Activated gamma-delta T cell treated with anti-CD3 and anti-CD28 coated beads, Interleukin-2, amount 50 U/mL, for 16 hours (primary cell): ENCODE measurements at places on chromosomes 11 and 22.

DNA sequence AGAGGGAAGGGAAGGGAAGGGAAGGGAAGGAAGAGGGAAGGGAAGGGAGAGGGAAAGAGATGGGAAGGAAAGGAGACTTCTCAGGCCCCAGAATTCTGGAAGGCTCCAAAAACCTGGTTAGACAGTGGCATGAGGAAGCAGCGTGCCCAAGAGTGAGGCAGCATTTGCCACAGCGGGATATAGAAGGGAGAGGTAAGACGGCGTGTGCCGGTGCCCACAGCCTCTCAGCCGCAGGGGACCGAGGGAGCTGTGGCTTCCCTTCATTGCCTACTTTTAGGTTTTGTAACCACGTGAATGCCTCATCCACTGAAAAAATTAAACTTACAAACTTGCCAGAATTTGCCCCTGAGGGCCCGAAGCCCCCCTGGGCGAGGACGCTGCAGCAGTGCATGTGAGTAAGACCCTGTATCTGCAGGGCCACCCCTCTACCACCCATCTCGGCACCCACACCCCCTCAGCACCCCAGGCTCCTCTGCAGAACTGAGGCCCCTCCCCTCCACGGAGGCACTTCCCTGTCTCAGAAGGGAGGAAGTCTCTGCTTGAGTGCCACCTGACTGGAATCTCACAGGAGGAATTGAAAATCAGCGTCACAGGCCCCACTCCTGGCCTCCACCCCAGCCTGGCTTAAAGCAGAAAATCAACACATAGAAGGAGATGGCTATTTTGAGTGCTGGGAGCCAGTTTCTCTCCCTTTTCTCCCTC, 58.1 kb downstream of the LINC01488 start:
- no peak for DNase-seq

GRCh38 chr11:119880873-119881272, 151.9 kb upstream of the NECTIN1 start:
- DNase-seq: no peak

- no peak for DNase-seq
These were observed 393.8 kb upstream of the SYN3 start for GRCh38 chr22:33451866-33452469.

GRCh38 chr22:50083462-50084079, 1.7 kb downstream of the MLC1 start:
- no peak for DNase-seq

DNA sequence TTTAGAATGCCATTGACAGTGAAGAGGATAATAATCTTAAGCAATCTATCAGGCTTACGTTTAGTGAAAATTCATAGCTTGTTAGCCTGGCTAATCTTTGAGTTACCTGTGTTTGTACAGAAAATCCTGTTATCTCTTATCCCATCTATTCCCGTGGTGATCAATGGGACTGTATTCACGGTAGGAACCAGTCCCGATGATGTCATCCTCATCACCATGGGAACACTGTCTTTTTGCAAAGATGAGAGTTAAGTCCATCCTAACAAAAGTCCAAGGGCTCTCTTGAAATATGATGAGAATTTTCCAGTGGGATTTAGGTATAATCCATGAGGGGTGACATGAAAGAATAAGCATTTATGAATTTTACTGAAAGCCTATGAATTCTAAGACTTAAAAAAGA, 762.2 kb downstream of the ETS1 start:
- no peak for DNase-seq

DNA sequence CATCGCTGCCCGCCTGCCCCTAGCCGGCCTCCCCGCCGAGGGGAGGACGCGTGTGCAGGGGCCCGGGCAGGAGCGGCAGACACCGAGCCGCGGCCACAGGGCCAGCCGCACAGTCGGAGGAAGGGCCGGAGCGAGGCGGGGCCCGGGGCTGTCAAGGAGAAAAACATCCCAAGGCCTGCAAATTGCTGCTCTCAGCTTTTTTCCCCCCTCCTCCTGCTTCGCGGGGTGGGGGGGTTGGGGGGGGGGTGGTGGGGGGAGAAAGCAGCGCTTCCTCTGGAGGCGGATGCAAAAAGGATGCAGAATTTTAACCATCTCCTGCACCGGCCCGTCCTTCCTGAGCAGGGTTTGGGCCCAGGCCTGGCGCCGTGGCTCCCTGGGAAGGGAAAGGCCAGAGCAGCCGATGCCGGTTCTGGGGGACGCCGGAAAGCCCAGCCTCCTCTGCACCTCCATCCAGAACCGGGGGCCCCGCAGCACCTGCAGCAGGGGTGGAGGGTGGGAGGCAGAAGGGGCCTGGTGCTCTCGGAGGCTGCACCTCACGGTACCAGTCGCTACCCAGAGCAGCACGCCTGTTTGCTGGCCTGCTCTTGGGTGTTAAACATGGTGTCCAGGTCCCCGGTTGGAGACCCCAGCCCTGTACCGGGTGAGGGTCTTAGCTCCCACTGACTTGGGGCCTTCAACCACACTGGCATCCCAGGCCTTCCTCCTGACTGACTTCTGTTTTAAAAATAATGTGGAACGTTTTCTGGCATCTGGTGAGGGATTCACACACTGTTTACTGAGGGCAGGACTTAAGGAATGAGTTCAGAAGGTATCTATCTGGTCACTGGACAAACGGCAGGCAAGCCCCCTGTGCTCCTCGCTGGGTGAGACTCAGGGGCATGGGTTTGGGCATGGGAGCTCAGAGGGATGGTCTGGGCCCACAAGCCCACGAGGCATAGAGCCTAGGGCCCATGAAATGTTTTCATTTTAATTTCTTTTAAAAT, 77.4 kb upstream of the WNT7B start:
- no peak for DNase-seq

GRCh38 chr11:17272801-17273200, 3.7 kb upstream of the NUCB2 start:
- DNase-seq: no peak

GRCh38 chr11:32420937-32421901, 14.1 kb downstream of the WT1 start:
- no peak for DNase-seq

DNA sequence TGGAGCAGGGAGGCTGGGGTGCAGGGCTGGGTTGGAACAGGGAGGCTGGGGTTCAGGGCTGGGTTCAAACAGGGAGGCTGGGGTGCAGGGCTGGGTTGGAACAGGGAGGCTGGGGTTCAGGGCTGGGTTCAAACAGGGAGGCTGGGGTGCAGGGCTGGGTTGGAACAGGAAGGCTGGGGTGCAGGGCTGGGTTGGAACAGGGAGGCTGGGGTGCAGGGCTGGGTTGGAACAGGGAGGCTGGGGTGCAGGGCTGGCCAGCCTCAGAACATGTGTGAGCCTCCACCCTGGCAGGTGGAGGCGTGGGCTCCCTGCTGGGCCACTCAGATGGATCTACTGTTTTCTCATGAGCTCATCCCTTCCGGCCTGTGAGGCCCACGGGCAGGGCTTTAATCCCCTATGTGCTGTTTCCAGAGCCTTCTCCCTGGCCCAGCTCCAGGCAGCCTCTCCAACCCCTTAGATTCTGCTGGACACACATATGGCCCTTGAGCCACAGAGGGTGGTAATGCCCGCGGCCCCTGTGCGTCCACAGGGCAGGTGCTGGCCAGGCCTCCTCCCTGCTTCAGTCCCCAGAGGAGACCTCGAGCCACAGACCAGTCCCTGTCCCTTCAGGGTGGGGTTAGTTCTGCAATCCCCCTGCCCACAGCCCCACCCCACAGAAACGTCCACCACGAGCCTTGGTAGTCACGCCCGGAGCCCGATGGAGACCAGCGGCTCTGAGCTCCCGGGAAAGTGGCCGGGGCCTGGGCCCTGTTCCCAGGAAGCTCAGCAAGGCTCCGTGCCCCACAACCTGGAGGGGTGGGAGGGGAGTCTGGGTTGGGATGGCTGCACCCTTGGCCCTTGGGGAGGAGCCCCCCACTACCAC, 197.9 kb downstream of the BRD1 start:
- DNase-seq: no peak

DNA sequence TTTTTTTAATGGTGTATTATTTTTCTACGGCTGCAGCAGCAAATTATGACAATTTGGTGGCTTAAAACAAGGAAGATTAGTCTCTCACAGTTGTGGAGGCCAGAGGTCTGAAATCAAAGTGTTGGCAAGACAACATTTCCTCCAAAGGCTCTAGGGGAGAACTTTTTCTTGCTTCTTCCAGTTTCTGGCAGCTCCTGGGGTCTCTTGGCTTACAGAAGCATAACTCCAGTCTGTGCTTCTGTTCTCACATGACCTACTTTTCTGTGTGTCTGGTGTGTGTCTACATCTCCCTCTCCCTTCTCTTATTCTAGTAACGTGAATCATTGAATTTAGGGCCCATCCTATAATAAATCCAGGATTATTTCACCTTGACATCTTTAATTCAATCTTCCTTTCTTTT, 551.9 kb upstream of the LUZP2 start:
- DNase-seq: no peak

DNA sequence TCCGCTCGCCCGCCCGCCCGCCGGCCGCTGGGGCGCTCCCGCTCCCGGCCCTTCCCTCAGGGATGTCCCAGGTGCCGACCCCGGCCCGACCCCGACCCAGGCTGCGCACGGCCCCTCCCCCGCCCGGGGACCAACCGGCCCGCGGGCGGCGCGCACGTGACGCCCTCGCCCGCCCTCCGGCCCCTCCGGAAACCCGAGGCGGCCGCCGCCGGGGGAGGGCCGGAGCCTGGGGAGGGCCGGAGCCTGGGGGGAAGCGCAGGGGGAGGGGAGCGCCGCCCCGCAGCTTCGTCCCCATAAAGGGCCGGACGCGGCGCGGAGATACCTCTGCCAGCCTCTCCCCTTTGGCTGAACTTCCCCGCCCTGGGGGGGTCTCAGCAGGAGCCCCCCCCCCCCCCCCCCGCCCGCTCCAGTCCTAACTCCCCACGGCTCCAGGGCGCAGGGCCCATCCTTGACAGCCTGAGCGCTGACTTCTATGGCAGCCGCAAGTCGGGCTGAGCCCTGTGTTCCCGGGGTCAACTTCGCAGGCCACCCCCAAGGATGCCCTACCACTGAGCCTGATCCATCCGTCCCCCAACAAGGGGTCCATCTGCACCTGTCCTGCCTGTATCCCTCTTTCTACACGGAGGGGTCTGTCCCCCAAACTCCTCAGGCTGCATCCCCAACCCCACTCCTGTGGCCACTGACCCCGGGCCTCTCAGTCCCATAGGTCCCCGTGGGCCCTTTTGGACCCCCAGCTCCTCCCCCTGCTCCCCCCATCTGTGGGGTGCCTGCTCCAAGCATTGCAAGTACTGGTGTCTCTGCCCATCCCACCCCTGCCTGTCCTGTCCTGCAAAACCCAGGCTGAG, at the start of gene MAPK12:
Gene MAPK12, minus strand, starts transcription at position 69 of the 845 bp plus-strand sequence. CDS start 174 bp downstream, outside the sequence.
- DNase-seq: no peak

DNA sequence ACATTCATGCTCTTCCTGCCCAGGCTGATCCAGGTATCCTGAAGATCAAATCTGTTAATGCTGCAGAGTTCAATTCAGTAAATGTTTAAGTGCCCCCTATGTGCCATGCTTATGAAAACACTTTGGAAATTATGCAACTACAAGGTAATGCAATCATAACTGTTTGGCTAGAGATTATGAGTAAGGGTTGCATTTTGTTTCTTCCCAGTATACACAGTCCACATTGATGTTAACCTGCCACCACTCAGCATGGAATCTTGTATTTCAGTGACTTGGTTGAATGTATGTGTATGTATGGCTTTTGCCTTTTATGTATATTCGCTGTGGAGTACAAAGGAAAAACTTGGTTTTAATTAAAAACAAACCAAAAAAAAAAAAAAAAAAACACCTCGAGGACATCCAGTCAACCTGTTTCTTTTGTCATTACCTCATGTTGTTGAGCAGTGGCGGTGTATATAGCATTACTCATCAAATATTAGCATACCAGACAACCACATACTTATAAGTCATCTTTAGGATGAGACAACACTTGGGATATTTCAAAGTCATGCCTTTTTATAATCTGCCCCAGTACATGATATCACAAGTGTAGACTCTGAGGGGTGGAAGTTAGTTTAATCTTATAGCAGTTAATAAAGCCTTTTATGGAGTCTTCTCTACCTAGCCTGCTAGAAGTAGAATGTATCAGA, 86.1 kb upstream of the HORMAD2 start:
- DNase-seq: no peak

DNA sequence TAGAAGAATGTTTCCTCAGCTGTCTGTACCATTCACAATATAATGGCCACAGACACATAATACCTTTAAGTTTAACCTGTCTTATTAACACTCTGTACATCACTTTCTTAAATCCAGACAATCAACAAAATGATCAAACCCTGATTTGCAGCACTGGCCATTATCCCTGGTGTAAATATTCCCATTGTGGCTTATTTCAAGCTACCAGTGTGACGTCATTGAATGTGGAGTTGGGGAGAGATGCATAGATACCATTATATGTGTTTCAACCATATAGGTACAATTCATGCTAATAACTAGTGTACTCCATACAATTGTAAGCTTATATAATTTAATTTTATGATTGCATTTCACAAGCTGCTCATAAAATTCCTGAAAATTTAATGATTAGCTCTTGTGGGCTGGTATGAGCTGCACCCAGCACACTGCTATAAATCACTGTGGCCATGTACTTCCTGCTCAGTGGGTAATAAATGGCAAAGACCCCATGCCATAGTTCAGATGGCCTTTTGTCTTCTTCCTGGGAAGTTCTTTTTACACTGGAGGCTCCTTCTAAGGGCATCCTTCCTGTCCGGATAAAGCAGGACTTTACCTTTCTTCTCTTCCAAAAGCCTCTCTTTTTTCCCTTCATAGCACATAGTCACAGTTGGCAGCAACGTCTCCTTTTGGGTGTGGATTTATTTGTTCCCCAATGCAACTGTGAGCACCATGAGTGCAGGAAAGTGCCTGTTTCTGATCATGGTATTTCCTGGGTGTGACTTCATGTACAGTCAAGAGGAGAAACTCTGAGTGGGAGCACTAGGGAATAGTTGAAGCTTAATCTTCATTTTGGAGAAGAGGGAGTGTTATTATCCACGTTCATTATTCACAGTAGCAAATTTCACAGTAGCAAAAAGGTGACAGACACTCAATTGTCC, 87.8 kb downstream of the MIAT start:
- DNase-seq: no peak

DNA sequence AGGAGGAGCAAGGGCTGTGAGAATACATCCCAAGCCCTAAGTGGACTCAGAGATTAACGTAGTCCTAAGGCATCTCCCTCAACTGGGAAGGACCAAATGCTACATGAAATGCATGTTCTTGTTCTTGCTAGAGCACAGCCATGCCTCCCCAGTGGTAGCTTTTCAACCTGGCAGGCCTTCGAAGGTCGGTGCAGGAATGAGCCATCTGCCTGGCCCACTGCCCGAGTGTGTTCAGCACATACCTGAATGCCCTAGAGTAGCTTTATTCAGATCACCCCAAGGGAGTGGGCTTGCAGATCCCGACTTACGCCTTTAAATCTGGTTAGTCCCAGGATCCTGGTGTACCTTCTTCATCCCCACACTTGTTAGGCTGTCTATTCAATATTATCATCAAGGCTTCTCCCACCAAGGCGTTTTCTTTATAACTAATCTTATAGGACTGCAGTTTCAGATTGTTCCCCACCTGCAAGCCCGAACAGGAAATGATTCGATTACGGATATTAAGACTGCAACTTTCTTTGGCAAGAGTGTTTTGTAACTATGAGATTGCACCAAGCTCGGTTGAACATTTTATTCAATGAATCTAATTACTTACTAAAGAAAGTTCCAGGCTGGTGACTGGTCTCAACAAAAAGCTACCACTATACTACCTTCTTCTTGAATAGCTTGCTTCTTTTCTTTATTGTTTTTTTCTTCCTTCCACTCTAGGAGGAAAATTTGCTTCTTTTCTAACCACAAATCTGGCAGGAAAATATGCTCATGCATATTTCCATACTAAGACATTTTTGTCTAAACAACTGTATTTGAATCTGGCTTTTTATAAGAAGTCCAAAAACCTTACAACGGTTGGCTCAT, 115.6 kb downstream of the SGSM3 start:
- no peak for DNase-seq
